ENCODE measurements at places on chromosomes 3 and 15.

- peak; percentile 38 for DNase-seq
Observed at GRCh38 chr3:138833899-138834595, 681 bp downstream of the PIK3CB start.

GRCh38 chr3:142976621-142977398 lies 13.3 kb upstream of the PAQR9 start:
- peak; percentile 74 for DNase-seq

- no peak for DNase-seq
Observed at GRCh38 chr3:112958811-112959560, 15.9 kb downstream of the CD200R1 start.

- DNase-seq, result peak; percentile 54
Observed at GRCh38 chr3:194586836-194587235, 46.4 kb downstream of the TMEM44 start.

DNA sequence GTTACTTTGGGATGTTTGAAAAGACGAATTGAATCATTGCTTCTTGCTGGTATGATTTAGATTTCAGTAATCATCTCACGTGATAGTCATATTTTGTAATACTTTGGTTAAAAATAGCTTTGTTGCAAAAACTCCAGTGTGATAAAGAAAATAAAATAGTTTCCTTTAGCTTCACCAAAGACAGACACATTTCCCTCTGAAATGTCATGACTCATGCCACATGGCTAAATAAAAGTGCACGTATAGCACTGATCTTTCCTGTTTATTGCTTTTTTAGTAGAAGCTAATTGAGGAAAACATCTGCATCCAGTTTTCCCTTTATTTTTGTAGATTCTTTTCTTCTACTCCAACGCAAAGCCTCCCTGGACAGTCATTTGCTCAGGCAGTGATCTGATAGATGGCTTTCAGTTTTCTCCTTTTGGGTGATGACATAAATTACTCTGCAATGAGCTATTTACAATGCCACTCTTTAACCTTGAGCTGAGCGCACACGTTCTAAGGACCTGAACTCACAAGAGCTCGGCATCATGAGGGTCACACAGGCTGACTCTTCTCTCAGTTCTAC lies 84.9 kb downstream of the ARNT2 start:
- DNase-seq, result no peak
